Fibroblast of the aortic adventitia (primary cell): ENCODE measurements at places on chromosomes 7 and 10. TPM values are rescaled to one million over a fixed set of nuclear protein-coding genes. Genes with fewer than 3 reads are reported as not detected.

IGFBP3 gene
- 287 and 1,278 TPM in 2 replicates for total RNA-seq

SERPINE1 gene
- total RNA-seq = 23.1 and 341 TPM in 2 replicates

CTAGE15 gene
- total RNA-seq = 0.25 TPM in 1 of 2 replicates, not detected in the other

MUC3A gene
- 0.16 TPM in 1 of 2 replicates, not detected in the other for total RNA-seq

PLAC9 gene
- total RNA-seq = 32.1 and 78.7 TPM in 2 replicates

STRIP2 gene
- 2.5 and 6.9 TPM in 2 replicates for total RNA-seq

CALML3 gene
- not detected in 2 replicates for total RNA-seq

SLC29A3 gene
- total RNA-seq = 1.2 and 2.8 TPM in 2 replicates

IDI2 gene
- total RNA-seq = not detected in 2 replicates

TMEM139 gene
- not detected in 2 replicates for total RNA-seq

EBLN1 gene
- total RNA-seq = not detected in 2 replicates

BMPER gene
- 45.4 and 157 TPM in 2 replicates for total RNA-seq

PAPSS2 gene
- 26.2 and 96.9 TPM in 2 replicates for total RNA-seq

MICU1 gene
- 58.3 and 65.3 TPM in 2 replicates for total RNA-seq

EIF3B gene
- 150 and 173 TPM in 2 replicates for total RNA-seq

UNC5B gene
- 20.6 and 35.7 TPM in 2 replicates for total RNA-seq

PRKCQ gene
- 0.08 TPM in 1 of 2 replicates, not detected in the other for total RNA-seq

ALKBH4 gene
- 8.0 and 15.9 TPM in 2 replicates for total RNA-seq

CREB3L2 gene
- 16.1 and 36.8 TPM in 2 replicates for total RNA-seq

GPR158 gene
- total RNA-seq = 0.18 and 0.49 TPM in 2 replicates

DPCD gene
- 46.3 and 76.9 TPM in 2 replicates for total RNA-seq

RBM48 gene
- total RNA-seq = 1.6 and 12.3 TPM in 2 replicates

ANKRD7 gene
- 1.4 and 3.9 TPM in 2 replicates for total RNA-seq

ACTL6B gene
- not detected in 2 replicates for total RNA-seq

CPEB3 gene
- total RNA-seq = 0.99 and 1.7 TPM in 2 replicates

CARD11 gene
- under 0.01 and 0.08 TPM in 2 replicates for total RNA-seq

NUTM2D gene
- total RNA-seq = 0.82 and 2.6 TPM in 2 replicates

RNF32 gene
- 0.54 and 1.9 TPM in 2 replicates for total RNA-seq

GSTO2 gene
- total RNA-seq = 3.4 and 8.9 TPM in 2 replicates

TRIM4 gene
- total RNA-seq = 26.3 and 34.8 TPM in 2 replicates

HOXA3 gene
- 1.2 and 3.5 TPM in 2 replicates for total RNA-seq

PDE1C gene
- 7.4 and 187 TPM in 2 replicates for total RNA-seq

KIF11 gene
- 4.5 and 46.5 TPM in 2 replicates for total RNA-seq

ATOH7 gene
- total RNA-seq = not detected in 2 replicates

IL15RA gene
- 2.1 and 5.7 TPM in 2 replicates for total RNA-seq

LRRD1 gene
- 0.09 and 0.41 TPM in 2 replicates for total RNA-seq

CABCOCO1 gene
- 3.4 and 6.2 TPM in 2 replicates for total RNA-seq

ASB10 gene
- not detected in 2 replicates for total RNA-seq

PFKFB3 gene
- 9.4 and 23.0 TPM in 2 replicates for total RNA-seq

LMTK2 gene
- total RNA-seq = 9.8 and 10.8 TPM in 2 replicates

OR2A42 gene
- not detected in 2 replicates for total RNA-seq

HERC4 gene
- total RNA-seq = 49.7 and 131 TPM in 2 replicates

SGPL1 gene
- 26.3 and 117 TPM in 2 replicates for total RNA-seq

NME8 gene
- not detected in 2 replicates for total RNA-seq

SFTPA1 gene
- total RNA-seq = not detected in 2 replicates

GSDME gene
- total RNA-seq = 43.3 and 59.9 TPM in 2 replicates

ZCCHC24 gene
- 38.8 and 56.0 TPM in 2 replicates for total RNA-seq

AFAP1L2 gene
- total RNA-seq = 0.18 TPM in 1 of 2 replicates, not detected in the other

ASZ1 gene
- total RNA-seq = not detected in 2 replicates

OR2A5 gene
- not detected in 2 replicates for total RNA-seq
